ENCODE measurements at places on chromosomes 3 and 15. TPM values are rescaled to one million over a fixed set of nuclear protein-coding genes. Genes with fewer than 3 reads are reported as not detected.

- no peak for DNase-seq
These were observed 415.6 kb downstream of the OXSM start for GRCh38 chr3:26205475-26205874.

DNA sequence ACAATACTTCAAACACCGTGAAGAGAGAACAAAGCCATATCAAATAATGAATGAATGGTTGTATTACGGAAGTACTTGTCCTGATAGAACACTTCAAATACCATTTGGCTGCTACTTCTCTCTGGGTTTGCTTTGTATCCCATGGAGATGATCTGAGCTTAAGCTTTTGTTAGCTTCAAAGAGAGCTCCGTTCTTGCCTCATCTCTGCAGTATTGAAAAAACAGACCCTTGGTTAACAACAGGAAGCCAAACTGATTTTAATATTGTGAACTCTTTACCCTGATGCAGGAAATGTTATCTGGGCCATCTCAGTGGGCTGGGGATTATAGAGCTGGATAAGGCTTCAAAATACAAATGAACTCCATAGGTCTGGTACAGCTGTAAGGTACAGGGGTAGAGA is 101.0 kb downstream of the CHL1 start:
- DNase-seq, result no peak

GRCh38 chr3:189232790-189233189 is 61.0 kb downstream of the TPRG1 start:
- no peak for DNase-seq

IQCF5 gene
- not detected for total RNA-seq

- DNase-seq, result no peak
These were observed 141.9 kb upstream of the SMAD3 start for GRCh38 chr15:66923438-66923881.

COL8A1 gene
- total RNA-seq, result 15.1 TPM

- no peak for DNase-seq
These were observed 38.5 kb downstream of the ZBTB20 start for GRCh38 chr3:115108614-115109013.

- DNase-seq, result no peak
These were observed 33.1 kb downstream of the EIF4E3 start for GRCh38 chr3:71692139-71692538.

DNA sequence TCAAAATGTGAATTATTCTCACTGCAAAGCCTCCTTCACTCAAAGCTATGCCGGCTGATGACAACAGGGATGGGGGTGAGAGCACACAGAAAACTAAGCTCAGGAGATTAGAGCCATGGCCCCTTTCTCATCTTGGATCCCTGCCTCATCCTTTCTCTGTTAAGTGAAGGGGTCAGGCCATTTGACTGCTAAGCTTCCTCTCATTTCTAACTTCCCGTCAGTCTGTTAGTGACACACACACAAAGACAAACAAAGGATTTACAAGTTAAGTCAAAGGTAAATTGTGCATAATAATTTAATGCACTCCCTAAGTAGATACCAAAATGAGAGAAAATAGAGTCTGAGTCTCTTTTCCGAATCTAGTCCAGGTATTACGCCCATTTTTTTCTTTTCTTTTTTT is 1.2 kb downstream of the SS18L2 start:
- no peak for DNase-seq

DNA sequence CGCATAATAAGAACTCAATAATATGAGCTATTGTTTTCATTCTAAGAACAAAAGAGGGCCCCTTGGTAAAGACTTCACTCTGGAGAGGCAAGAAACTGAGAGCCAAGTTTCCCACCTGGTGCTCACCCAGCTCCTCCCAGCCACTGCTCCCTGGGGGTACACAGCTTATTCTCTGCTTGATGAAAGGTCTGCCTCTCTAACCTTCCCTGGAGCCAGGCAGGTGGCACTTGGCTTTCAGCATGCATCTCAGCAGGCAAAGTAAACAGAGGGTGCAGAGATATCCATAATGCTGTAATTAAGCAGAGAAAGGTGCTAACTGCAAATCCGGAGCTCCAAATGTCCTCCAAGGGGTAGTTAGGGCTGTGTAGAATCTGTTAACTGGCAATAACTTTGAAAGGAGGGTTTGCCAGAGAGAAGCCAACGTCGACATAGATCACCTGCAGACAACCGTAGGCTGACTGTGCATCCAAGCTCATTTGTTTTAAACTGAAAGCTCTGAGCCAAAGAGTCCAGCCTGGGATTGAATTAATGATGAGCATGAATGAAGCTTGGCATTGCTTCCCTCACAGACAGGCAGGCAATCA is 159.6 kb upstream of the PROK2 start:
- DNase-seq, result no peak

DNA sequence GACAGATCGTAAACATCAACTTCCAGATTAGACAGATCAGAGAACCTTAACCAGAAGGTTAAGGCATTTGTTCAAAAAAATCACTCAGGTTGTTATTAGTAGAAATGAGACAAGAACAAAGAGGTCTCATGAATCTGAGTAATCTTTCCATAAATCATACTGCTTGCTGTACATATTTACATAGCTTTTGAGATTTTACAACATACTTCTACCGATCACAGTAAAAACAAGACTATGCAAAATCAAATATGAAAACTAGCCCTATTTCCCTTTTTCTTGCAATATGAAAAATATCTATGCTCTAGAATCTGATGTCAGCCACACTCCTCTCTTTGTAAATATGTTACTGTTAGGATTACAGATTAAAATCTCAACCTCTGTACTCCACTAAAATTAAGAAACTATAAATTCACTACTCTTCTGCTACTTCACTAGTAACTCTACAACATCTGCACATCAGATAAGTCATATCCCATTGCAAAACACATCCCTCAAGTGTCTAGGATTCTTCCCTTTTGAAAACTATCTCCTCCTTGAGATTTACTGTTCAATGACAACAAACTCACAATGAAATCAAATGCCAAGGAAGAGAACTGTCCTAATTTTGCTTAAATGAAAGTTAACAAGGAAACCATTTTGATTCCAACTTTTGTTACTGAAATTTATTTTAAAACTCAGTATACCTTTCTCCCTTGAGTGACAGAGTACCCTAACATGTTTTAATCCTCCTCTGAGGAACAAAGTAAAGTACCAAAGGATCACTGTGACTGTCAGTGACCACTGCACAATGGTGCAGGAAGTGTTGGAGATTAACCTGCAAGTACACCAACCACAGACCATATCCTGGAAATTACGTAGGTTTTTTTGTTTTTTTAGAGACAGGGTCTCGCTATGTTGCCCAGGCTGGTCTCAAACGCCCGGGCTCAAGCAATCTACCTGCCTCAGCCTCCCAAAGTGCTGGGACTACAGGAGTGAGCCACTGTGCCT is 12.8 kb downstream of the DCUN1D1 start:
- DNase-seq, result no peak

DNA sequence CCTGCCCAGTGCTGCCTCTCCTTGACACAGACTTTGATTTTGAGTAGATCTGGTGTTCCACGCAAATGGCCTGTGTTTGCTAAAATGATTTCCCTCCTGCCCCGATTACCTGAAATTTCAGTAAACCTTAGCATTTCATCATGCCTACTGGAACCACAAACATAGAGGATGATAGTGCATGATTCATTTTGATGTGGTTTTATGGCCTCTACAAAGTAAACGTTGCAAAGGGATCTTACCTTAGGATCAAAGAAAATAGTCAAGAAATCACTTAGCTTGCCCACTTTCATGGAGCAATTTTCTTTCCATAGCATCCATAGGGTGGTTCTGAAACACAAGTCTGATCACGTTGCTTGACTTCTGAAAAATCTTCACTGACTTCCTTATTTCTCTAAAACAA is 524.6 kb upstream of the ATP11B start:
- no peak for DNase-seq

GRCh38 chr3:39318301-39318700 is 11.2 kb upstream of the CCR8 start:
- no peak for DNase-seq

- DNase-seq, result peak; percentile 18
These were observed 769 bp downstream of the C2CD4A start for GRCh38 chr15:62067448-62068044.

DNA sequence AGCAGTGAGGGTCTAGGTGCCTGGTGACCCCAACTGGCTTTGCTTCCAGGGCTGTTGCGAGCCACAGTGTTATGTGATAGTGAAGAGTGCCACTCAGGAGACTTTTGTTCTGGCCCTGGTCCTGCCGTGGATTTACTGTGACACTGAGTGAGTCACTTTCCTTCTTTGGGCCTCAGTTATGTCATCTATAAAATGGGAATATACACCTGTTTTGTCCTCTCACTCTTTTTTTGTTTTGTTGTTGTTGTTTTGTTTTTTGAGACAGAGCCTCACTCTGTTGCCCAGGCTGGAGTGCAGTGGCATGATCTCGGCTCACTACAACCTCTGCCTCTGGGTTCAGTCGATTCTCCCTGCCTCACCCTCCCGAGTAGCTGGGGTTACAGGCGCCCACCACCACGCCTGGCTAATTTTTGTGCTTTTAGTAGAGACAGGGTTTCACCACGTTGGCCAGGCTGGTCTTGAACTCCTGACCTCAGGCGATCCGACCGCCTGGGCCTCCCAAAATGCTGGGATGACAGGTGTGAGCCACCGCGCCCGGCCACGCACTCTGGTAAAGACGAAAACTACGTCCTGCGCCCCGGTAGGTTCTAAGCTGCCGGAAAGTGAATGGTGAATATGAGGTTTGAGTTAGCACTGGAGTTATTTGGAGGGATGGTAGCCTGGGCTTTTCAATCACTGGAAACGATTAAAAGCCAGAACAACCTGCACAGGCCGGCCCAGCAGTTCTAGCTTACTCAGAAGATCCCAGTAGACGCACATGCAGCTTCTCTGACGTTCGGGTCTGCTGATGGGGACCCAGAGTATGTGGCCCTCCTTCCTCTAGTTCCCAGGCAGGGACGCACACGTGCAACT is 46.6 kb downstream of the BDH1 start:
- DNase-seq, result no peak

- no peak for DNase-seq
These were observed 40.8 kb downstream of the TMEM45A start for GRCh38 chr3:100533176-100533575.

GRCh38 chr3:128931046-128931445 is 51.6 kb downstream of the ACAD9 start:
- no peak for DNase-seq

DNA sequence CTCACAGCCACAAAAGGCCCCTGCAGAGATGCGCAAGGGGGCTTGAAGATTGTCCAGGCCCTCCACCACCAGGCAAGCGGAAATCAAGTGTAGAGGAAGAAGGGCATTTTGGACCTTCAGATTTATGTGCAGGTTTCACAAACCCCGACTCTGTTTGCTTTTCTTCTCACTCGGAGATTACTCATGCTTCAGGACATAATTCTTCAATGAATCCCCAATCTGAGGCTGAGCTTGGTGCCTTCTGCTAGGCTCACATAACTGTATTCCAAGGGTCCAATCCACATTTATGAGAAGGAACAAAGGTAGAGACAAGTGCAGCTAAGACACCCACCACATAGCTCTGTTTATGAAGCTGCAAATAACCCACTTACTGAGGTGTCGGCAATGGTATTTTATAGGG is 50.6 kb upstream of the NMNAT3 start:
- no peak for DNase-seq

DNA sequence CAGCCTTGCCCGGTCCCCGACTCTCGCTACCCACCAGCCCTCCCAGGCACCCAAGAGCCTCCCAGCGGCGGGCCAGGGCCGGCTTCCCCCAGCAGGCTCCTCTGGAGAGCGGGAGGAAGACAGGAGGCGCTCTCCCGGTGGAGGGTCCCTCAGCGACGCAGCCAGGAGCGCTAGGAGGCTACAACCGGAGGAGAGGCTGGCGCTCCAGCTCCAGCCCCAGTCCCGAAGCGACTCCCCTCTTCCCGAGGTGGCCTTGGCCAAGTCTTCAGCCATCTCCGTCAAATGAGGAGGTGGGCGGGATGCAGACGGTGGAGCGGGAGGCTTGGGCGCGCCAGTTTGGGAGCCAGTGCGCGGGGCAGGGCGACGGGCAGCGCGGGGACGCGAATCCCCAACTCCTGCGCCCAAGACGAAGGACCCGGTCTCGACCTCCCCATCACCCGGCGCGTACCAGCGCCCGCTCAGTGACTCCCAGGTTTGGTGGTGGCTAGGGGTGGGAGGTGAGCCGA is 722 bp downstream of the CHRNA3 start:
- no peak for DNase-seq

CLDN11 gene
- total RNA-seq, result 3.9 TPM
